Foreskin keratinocyte (primary cell): ENCODE measurements at places on chromosomes 16 and 17.

DNA sequence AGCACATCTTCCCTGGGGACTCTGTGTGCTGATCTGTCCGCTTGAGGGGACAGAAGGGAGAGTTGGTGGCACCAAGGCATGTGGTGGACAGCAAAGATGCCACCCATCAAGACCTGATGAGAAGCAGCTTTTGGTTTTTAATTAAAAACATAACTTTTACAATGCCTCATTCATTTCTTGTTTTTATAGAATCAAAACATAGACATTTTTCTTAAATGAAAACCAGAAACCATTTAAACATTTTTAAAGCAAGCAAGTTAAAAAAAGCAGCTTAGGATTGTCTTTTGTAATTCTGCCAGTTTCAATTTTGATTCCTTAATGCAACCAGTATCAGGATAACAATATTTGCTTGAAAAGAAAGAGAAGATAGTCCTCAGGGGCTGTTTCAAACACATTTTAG lies 123.7 kb upstream of the AXIN2 start:
- no peak for DNase-seq

DNA sequence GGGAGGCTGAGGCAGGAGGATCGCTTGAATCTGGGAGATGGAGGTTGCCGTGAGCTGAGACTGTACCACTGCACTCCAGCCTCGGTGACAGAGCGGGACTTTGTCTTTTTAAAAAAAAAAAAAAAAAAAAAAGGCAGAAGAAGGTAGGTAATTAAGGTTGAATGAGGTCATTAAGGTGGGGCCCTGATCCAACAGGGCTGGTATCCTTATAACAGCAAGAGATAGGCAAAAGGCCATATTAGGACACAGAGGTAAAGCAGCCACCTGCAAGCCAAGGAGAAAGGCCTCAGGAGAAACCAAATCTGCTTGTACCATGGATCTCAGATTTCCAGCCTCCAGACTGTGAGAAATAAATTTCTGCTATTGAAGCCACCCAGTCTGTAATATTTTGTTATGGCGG lies 60.3 kb downstream of the SPAG9 start:
- peak; percentile 28 for DNase-seq

- DNase-seq: no peak
Observed at GRCh38 chr16:89179148-89179484, 7.6 kb downstream of the CDH15 start.

GRCh38 chr17:41812381-41813151 lies at the start of gene FKBP10:
TSS of gene FKBP10 (plus strand) at chr17:41813004. CDS start at chr17:41813035, 31 bp downstream.
- peak; percentile 60 for DNase-seq

GRCh38 chr16:84712801-84713775 lies 13.3 kb downstream of the USP10 start:
- DNase-seq: no peak

DNA sequence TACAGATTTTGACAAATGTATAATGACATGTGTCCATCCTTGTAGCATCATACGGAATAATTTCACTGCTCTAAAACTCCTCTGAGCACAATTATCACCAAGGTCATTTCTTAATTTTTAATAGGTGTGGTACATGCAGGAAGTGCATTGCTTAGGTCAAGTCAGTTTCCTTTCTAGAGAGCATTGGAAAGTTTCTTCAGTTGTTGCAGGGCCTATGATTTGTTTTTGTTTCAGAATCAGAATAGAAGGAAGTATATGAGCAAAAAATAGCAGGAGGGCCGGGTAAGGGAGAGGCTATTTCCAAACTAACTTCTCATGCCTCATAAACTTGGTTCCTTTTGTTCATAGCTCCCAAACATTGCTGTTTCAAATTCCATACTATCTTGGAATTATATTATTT lies 24.0 kb upstream of the SLFN5 start:
- no peak for DNase-seq

GRCh38 chr16:21953541-21953902 lies 361 bp downstream of the UQCRC2 start:
- DNase-seq: no peak
